Naive thymus-derived CD4-positive, alpha-beta T cell (primary cell): ENCODE measurements at places on chromosomes 4 and X.

- no peak for DNase-seq
Observed at GRCh38 chr4:152577708-152578396, 42.0 kb upstream of the FBXW7 start.

DNA sequence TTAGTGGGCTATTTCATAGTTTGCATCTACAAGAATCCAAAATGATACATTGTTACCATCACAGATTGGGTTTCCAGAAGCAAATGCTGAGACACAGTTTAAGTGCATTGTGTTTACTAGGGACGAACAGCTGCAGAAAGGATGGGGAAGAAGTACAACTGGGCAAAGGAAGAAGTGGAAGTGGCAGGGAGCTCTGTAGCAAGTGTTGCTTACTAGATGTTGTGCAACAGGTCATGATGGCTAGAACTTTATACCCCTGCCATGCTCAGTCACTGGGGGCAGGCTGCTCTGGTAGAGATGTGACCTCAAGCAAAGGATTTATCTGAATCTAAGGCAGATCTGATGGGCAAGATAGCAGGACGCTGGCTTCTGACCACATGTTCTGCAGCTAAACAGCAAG, 76.1 kb upstream of the EMCN start:
- DNase-seq, result no peak

GRCh38 chr4:858831-859451, 33.0 kb upstream of the CPLX1 start:
- DNase-seq, result no peak

DNA sequence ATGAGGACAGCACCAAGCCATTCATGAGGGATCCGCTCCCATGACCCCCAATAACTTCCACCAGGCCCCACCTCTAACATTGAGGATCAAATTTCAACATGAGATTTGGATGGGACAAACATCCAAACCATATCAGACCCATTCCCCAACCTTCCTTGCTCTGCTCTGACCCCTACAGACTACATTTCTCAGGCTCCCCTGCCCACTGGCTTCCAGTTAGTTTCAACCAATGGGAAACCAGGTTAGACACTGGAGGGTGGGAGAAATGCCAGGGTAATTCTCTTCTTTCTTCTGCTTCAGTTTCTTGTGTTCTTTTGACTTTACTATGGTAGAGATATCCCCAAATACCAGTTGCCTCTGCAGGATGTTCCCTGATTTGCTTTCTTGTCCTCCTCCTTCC, 125.7 kb downstream of the CLCN4 start:
- no peak for DNase-seq

DNA sequence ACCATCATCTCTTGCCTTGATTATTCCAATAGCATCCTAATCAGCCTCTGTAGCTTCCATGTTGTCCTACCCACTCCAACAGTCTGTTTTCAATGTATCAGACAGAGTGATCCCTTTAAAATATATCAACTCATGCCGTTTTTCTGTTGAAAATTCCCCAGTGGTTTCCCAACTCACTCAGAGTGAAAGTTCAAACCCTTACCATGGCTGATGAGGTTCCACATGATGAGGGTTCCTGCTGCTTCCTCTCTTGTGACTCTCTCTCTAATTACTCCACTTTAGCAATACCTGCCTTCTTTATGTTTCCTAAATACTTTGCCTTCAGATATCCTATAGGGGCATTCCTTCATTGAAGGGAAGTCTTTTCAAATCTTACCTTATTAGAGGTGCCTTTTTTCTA, 334.7 kb downstream of the PPP1R2C start:
- no peak for DNase-seq

DNA sequence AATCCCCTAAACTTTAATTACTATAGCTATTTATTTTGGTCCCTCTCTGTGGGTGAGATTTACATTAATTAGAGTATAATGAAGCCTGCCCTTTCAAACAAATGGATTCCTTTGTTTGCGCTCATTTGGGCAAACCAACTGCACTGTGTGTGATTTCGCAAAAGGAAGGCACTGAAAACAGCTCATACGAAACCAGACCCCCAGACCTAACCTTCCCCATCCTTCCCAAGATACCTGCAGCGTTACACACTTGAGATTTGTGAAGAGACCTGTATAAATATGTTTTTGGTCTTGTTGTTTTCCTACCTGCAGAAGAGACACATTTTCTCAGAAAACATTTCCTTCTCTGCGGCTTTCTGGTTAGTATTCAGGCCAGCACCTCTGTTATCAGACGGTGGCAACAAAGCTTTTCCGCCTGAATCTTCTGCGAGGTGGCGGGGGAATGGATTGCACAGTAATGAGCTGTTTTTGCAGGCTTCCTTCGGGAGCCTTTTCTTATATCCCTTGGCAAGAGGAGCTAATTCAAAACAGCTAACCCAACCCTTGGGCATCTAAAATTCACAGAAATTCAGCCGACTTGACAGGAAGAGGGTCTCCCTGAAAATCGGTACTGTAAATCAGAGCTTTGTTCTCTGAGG, 47.6 kb downstream of the CBLL2 start:
- DNase-seq, result no peak

- no peak for DNase-seq
Observed at GRCh38 chr4:41296995-41297394, 40.3 kb downstream of the UCHL1 start.

DNA sequence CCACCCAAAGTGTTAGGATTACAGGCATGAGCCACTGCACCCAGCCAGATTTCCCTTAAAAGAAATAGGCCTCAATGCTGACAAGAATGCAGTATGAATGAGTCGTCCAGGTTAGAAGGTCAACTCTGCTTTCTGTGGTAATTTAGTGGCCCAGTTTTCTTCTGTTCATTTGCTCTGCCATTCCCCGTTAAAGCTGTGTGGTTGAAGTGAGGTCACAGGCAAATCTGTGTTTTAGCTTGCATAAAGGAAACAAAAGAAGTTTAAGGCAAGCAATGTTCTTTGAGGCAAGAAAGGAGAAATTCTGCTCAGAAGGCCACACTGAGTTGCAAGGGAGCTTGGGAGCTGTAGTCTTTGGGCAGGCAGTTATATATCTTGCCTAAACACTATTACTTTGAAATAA, 176.8 kb downstream of the LARP7 start:
- no peak for DNase-seq
